ENCODE measurements at places on chromosomes 12 and 14.
A peak's percentile ranks its signal among the peaks of the same experiment; 100 is the strongest.

- DNase-seq: no peak
These were observed 34.5 kb upstream of the GNG2 start for GRCh38 chr14:51825926-51826325.

- no peak for DNase-seq
These were observed 12.8 kb downstream of the PSMA6 start for GRCh38 chr14:35304812-35305462.

- DNase-seq: no peak
These were observed 1106.9 kb downstream of the TMTC2 start for GRCh38 chr12:83793616-83794015.

- DNase-seq: no peak
These were observed 30.9 kb downstream of the CDKN1B start for GRCh38 chr12:12748044-12748443.

DNA sequence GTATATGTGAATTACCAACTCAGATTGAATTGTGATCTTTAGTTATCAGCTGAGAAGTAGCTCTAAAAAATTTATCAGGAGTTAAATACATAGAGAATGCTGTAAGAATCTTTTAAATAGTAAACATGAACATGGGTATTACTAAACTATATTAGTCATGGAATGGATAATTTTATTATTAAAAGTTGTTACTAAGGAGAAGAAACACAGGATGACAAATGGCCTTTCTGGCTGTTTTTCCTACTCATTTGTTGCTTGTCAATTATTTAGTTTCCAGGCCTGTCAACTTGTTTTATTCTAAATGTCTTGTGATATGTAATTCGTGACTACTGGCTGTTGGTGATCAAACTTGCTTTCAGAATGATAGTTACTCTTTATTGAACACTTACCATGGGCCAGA is 58.7 kb downstream of the KTN1 start:
- no peak for DNase-seq

GRCh38 chr12:97995559-97995958 is 519.8 kb upstream of the TMPO start:
- no peak for DNase-seq

DNA sequence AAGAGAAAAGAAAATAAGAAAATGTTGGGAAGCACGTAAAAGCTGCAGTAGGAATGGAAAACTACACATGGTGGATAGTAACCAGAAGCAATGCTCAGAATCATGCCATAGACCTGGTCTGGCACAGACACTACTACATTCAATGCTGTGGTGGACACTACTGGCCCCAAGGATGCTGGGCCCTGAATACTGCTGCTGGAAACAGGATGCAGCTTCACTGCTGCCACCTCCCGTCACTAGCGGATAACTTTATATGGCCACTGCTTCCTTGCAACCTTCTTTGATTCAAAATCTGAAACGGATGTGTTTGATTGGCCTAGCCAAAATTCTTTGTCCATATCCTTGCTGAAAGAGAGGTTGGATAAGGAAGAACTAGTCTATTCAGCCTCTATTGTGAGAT is 30.7 kb downstream of the ADCY6 start:
- no peak for DNase-seq

DNA sequence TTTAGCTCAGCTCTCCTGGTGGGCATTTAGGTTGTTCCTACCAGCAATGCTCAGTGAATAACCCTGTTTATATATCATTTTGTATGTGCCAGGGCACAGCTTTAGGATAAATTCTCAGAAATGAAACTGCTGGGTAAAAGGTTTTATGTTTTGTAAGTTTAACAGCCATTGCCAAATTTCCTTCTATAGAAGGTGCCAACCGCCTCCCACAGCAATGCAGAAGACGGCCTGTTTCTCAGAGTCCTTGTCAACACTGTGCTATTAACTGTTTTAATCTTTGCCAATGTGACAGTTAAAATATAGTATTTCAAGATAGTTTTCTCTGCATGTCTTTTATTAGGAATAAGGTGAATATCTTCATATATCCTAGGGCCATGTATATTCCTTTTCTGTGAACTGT is 65.0 kb downstream of the PPP1R13B start:
- DNase-seq: no peak

- DNase-seq: no peak
These were observed 94.1 kb downstream of the MSRB3 start for GRCh38 chr12:65372574-65372973.

GRCh38 chr12:109529691-109530640 is 43.3 kb downstream of the MMAB start:
- DNase-seq: no peak

- no peak for DNase-seq
These were observed 336.0 kb downstream of the CEP128 start for GRCh38 chr14:80605536-80605935.

- DNase-seq: no peak
These were observed 23.1 kb downstream of the ENTPD5 start for GRCh38 chr14:73995977-73996378.

DNA sequence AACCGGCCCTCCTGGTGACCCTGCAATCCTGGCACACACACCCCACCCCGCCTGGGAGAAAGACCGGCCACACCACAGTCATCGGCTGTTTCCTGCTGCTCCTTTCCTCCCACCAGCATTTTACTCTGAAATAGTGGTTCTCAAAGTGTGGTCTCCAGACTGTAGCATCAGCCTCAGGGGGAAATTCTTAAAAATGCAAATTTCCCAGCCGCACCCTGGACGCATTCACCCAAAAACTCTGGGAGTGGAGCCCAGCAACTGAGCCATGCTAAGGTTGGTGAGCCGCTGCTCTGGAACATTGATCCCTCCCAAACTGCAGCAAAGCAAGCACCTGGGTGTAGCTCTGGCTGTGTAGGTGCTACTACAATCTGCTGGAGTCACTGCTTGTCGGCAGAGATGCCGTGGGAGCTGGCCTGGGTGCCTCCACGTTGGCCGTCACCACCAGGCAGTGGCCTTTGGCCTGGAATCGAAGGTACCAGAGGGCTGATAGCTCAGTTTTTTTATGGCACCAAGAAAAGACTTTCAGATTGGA is 38.4 kb upstream of the BCL2L14 start:
- DNase-seq: no peak

GRCh38 chr14:97361181-97361580 is 564.0 kb downstream of the VRK1 start:
- no peak for DNase-seq

GRCh38 chr12:84874125-84874824 is 38.3 kb downstream of the SLC6A15 start:
- DNase-seq: peak; percentile 77

DNA sequence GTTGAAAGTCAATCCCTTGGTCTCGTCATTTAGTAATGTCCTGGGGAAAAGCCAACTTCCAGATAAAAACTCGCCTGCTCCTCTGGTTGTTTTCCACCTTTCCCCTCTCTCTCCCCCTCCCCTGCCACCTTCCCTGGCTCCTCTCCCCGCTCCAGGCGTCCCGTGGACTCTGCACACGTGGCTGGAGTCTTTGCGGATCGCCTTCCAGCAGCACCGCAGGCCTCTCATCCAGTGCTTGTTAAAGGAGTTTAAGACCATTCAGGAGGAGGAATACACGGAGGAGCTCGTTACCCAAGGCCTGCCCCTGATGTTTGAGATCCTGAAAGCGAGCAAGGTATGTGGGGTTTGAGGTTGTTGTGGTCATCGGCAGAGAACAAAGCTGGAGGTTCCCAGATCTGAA is 65.8 kb upstream of the PWP1 start:
- DNase-seq: no peak

GRCh38 chr14:39396448-39396847 is 35.8 kb downstream of the FBXO33 start:
- DNase-seq: no peak

DNA sequence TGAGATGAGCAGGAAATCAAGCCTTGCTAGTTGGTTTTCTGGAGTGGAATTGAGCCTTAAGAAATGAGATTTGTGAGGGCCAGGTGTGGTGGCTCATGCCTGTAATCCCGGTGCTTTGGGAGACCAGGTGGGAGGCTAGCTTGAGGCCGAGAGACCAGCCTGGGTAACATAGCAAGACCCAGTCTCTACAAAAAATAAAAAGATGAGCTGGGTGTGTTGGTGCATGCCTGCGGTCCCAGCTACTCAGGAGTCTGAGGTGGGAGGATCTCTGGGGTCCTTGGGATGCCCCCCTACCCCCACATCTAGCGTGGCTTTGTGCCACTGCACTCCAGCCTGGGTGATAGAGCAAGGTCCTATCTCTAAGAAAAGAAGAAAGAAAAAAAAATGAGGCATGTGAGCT is 104.2 kb upstream of the RTL1 start:
- no peak for DNase-seq

DNA sequence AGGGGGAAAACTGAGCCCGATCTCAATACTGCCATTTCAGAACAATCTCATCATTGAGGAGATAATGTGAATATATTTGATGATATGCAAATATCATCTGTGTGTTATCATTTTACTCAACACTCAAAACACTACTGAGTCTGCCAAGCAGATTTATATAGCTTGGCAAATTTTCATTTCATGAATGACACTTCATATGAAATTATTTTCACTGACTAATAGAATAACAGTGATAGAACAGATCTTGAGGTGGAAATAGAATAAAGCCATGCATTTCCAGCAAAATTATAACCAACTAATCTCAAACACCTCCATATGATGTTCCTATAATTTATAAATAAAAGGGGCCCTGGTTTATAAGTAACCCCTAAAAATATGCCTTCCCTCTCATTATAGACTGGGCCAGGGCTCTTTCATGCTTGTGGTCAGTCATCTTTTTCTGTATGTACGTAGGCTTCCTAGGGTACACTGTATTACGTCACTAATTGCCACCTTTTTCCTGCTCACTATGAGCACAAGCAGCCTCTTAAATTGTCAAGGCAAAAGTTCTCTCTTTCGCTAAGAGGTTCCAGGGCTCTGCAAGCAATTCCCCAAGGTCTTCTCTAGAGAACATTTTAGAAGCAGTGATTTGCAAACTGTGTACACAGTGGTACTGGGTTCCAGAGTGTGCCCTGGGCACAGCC is 197.1 kb upstream of the FOXN3 start:
- DNase-seq: no peak

- DNase-seq: no peak
These were observed 44.0 kb downstream of the TAOK3 start for GRCh38 chr12:118328486-118329330.

DNA sequence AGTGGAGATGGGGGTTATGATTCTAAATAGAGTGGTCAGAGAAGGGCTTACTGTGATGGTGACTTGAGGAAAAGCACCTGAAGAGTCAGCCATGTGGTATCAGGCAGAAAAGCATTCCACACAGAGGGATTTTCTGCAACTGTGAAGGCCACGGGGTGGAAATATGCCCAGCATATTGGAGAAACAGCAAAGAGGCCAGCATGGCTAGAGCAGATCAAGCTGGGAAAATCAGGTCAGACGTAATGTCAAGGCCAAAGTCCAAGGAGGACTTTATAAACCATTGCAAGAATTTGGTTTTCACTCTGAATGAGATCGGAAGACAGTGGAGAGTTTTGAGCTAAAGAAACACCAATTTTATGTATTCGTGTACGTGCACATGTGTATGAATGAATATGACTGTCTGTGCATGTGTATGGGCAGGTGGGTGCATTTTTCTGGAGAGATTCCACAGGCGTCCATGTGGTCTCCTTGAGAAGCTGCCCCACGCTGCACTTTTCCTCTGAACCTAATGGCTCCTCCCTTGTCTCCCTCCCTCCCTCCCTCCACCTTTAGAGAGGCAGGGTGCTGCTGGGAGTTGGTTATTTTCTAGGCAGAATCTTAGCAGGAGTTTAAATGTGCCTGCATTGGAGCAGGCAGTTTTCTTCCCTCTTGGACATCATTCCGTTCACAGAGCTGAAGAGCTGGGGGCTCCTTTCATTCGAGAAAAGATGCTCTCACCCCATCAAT is 97.4 kb upstream of the PPP4R3A start:
- no peak for DNase-seq

GRCh38 chr12:53201639-53202038 is 5.4 kb downstream of the ITGB7 start:
- DNase-seq: no peak

DNA sequence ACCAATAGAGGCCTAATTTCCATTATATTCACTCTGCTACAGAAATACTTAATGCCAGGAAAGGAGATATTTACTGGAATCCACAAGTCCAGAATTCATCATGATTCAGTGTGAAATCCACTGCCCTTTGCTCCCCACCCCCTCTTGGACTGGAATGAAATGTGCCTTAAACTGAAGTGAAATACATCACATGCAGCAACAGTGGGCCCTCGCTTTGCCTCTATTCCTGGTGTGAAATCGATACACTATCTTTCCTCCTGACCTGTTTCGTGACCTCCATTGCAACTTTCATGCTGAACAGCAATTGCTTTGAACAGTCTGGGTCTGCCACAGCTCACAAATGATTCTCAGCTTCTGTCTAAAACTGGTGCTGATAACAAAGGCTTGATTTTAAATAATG is 100.6 kb downstream of the NPAS3 start:
- no peak for DNase-seq

DNA sequence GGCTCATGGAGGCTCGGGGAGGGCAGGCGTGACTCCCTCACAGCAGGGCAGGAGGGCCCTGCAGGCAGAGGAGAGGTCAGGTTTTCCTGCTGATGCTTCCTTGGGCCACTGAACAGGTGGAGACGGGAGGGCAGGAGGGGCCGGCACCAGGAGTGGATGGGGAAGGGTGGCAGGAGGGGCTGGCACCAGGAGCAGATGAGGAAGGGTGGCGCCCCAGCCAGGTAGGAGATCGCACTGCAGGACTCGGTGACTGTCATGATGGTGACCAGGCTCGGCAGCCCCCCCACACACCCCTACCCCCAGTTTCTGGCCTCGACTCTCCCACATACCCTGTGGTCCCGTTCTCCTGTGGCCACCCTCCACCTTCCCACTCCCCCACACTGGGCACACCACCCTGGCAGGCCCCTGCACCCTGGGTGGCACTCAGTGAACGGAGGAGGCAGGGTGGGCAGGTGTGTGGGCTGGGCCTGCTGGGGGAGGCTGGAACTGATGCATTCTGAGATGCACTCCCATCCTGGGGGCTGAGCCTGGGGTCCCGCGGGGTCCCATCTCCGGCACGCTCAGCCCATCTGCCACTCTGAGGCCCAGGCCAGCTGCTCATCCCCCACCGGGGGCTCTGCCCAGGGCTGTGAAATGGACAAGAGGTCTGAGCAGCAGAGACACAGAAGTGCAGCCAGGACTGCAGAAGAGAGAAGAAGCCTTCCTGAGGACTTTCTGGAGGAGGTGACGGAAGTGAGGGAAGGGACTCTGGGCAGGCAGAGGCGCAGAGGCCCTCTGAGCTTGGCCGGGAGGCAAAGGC is 2.8 kb downstream of the NUDT14 start:
- DNase-seq: no peak

DNA sequence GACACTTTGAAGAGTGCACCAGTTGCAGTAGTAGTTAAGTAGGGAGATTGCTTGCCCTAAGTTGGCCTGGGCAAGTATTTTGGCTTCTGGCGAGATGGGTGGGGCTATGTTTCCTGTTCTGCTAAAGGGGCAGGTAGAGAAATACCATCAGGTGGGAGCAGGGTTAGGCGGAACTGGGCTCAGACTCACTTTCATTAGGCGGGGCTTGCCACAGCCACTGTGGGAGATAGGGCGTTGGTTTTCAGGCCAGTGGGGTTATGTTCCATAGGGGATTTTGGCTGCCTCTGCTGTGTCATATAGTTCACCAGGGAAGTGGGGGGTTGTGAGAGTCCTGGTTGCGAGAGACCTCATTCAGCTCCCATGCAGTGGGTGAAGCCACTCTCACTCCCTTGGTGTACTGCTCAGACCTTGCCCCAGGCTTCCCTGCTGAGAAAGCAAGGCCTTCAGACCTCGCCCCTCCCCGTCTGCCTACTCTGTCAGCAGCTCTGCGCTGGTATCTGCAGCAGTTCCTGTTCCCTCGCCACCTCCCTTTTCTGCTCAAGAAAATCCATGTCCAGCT is 43.3 kb downstream of the AEBP2 start:
- no peak for DNase-seq
